ENCODE measurements at places on chromosomes 5 and 9.

- DNase-seq: no peak
Measured at GRCh38 chr5:170691657-170692056, 91.9 kb upstream of the GABRP start.

- DNase-seq: no peak
Measured at GRCh38 chr5:102910240-102911226, 155.4 kb downstream of the PAM start.

DNA sequence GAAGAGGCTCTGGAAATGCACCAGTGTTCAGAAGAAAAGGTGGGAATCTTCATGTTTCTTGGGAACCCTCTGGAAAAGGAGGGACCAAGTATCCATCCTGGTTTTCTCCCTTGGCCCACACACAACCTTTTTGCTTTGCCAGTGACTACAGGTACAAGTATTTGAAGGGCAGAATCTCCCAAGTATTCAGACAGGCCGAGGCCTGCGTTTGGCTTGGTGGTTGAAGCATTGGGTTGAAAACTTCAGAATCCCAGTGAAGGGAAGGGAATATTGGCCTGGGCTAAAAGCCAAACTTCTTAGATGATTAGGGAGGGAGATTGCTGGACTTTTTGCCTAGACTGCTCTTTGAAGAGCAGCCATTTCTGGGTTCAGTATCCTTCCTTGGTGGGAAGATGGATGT, 71.9 kb downstream of the UBAP1 start:
- DNase-seq: no peak

GRCh38 chr9:110923601-110924000, 114.7 kb downstream of the LPAR1 start:
- no peak for DNase-seq

- no peak for DNase-seq
Measured at GRCh38 chr9:13532407-13532806, 252.9 kb upstream of the MPDZ start.

Data from NCI-H2171 (cell line).